A549 treated with CpdA at 1 μM for 4 hours (cell line): ENCODE measurements at places on chromosomes 1 and 21. TPM values are rescaled to one million over a fixed set of nuclear protein-coding genes. Genes with fewer than 3 reads are reported as not detected.

The LYPLAL1 gene
- 14.9 to 23.6 TPM (median 22.1 TPM) in 5 replicates for total RNA-seq

The NME7 gene
- total RNA-seq, result 21.8 to 39.8 TPM (median 24.2 TPM) in 5 replicates

The OPTC gene
- total RNA-seq, result not detected in 5 replicates

The LRRN2 gene
- total RNA-seq, result 13.7 to 20.6 TPM (median 15.7 TPM) in 5 replicates

The OR2T2 gene
- total RNA-seq, result not detected in 5 replicates

The E2F2 gene
- total RNA-seq, result 2.3 to 2.7 TPM (median 2.5 TPM) in 5 replicates

The IRF6 gene
- 0.08 to 0.11 TPM (median 0.08 TPM) in 5 replicates for total RNA-seq

The CFHR4 gene
- not detected in 5 replicates for total RNA-seq

The CCDC181 gene
- 0.09 to 0.24 TPM (median 0.17 TPM) in 4 of 5 replicates, not detected in the other for total RNA-seq

The PODN gene
- 0.02 TPM in 1 of 5 replicates, not detected in the others for total RNA-seq

The CR1L gene
- 0.71 TPM in 1 of 5 replicates, not detected in the others for total RNA-seq

The SYPL2 gene
- 0.07 to 0.23 TPM (median 0.13 TPM) in 5 replicates for total RNA-seq

The LELP1 gene
- total RNA-seq, result not detected in 5 replicates

The DMRTB1 gene
- total RNA-seq, result not detected in 5 replicates

The CD244 gene
- total RNA-seq, result 0.03 TPM in 1 of 5 replicates, not detected in the others

The FCAMR gene
- total RNA-seq, result not detected in 5 replicates

The KRTAP19-1 gene
- total RNA-seq, result not detected in 5 replicates

The OR2L5 gene
- total RNA-seq, result not detected in 5 replicates

The DNAI4 gene
- 0.31 to 1.5 TPM (median 0.47 TPM) in 5 replicates for total RNA-seq

The GBP4 gene
- total RNA-seq, result 0.02 TPM in 1 of 5 replicates, not detected in the others
